ENCODE measurements at places on chromosomes 7 and 10. TPM values are rescaled to one million over a fixed set of nuclear protein-coding genes. Genes with fewer than 3 reads are reported as not detected.

GRCh38 chr7:136293272-136293671, 316.1 kb upstream of the MTPN start:
- no peak for DNase-seq

DNA sequence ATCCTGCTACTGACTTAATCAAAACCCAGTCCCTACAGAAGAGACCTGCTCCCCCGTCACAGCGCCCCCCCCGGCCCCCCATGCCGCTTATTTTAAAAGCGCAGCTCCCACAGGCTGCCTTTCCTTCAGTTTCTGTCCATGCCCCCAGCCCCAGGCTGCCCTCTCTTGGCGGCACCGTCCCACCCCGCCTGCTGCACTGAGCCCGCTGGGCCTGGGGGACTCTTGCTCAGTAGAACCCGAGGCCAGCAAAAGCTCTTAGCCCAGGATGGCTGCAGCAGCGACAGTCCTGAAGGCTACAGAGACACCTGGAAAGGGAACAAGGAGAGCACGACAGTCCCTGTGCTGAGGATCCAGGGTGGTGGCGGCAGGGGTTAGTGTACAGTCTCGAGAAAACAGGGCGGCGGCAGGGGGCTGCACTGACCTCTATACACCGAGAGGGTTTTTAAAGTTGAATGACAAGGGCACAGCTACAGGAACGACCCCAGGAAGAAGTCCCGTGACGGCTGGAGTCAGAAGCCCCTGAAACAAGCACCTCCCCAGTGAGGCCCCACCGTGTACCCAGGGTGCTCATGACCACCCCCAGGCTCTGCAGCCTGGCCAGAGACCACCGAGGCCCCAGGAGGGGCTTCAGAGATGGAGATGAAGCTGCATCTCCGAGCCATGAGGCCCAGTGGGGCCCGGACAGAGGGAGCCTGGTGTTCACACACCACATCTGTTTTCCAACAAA, 54.4 kb downstream of the ZRANB1 start:
- peak; percentile 26 for DNase-seq

The FFAR4 gene
- total RNA-seq = 2.7 TPM

- DNase-seq = no peak
Observed at GRCh38 chr7:3087243-3087755, 43.6 kb upstream of the CARD11 start.

The CC2D2B gene
- 0.39 TPM for total RNA-seq

DNA sequence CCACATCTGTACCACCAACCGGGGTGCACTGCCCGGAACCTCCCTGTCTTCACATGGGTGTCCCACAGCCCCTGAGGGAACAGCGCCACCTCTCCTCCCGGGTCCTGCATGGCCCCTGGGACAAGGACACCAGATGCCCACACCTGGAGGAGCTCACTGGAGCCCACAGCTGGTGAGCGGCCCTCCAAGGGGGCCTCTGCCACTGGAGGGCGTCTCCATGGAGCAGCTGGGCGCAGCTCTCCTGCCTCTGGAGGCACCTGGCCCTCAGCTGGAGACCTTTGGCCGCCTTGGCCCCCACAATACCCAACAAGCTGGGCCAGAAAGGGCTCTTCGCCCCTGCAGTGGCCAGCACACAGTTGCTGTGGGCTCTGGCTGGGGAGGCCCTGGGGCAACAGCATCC, 7.3 kb upstream of the NKX6-2 start:
- no peak for DNase-seq

The ZNF394 gene
- total RNA-seq = 29.6 TPM

DNA sequence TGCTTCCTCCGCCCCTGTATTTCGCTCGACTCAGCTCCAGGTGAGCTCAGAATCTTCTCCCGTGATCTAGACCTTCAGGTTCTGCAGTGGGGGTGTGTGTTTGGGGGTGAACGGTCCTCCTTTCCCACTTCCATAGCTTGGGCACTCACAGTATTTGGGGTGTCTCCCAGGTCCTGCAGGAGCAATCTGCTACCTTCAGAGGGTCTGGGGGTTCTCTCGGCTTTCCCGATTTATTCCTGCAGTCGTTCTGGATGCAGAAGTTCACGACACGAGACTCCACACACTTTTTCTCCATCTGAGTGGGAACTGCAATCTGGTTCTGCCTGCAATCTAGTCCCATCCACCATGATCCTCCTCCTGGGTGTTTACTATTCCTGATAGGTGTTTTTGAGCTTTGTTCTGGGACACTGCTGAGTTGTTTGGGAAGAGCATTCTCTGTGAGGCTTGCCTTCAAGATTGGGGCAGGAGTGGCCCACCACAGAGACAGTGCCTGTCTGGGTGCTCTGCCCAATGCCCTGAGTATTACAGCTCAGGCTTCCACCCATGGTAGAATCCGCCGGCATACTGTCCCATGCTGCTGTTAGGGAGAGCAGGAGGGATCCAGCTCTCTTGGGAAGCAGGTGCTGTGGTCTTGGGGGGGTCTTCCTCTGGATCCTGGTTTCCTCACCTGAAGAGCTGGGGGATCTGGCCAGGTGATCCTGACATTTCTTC, 29.8 kb downstream of the JAKMIP3 start:
- no peak for DNase-seq

GRCh38 chr10:75189266-75190096, 21.1 kb upstream of the VDAC2 start:
- DNase-seq = no peak

DNA sequence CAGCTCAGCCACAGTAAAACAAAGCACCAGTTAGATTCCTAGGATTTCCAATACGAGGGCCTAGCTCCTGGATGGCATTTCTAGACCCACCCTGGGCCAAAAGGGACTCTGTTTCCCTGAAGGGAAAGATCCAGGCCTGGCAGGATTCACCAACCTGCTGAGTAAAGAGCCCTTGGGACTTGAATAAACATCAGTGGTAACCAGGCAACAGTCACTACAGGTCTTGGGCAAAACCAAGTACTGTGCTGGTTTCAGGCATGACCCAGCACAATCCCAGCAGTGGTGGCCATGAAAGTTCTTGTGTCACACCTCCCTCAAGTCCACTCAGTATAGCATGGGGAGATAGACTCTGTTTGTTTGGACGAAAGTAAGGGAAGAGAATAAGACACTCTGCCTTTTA, 31.0 kb upstream of the STARD3NL start:
- no peak for DNase-seq

GRCh38 chr10:68550747-68551411, 9.3 kb upstream of the TET1 start:
- DNase-seq = peak; percentile 84

- no peak for DNase-seq
Observed at GRCh38 chr7:108308276-108308675, 148.0 kb downstream of the NRCAM start.

GRCh38 chr7:74084722-74085578, 1.3 kb downstream of the LIMK1 start:
- DNase-seq = no peak

The TMEM213 gene
- not detected for total RNA-seq

The CDHR1 gene
- 0.21 TPM for total RNA-seq

GRCh38 chr10:103692436-103692951, 162.9 kb downstream of the SH3PXD2A start:
- DNase-seq = no peak

The MRC1 gene
- total RNA-seq = 0.05 TPM

The AKR1C8 gene
- total RNA-seq = not detected

DNA sequence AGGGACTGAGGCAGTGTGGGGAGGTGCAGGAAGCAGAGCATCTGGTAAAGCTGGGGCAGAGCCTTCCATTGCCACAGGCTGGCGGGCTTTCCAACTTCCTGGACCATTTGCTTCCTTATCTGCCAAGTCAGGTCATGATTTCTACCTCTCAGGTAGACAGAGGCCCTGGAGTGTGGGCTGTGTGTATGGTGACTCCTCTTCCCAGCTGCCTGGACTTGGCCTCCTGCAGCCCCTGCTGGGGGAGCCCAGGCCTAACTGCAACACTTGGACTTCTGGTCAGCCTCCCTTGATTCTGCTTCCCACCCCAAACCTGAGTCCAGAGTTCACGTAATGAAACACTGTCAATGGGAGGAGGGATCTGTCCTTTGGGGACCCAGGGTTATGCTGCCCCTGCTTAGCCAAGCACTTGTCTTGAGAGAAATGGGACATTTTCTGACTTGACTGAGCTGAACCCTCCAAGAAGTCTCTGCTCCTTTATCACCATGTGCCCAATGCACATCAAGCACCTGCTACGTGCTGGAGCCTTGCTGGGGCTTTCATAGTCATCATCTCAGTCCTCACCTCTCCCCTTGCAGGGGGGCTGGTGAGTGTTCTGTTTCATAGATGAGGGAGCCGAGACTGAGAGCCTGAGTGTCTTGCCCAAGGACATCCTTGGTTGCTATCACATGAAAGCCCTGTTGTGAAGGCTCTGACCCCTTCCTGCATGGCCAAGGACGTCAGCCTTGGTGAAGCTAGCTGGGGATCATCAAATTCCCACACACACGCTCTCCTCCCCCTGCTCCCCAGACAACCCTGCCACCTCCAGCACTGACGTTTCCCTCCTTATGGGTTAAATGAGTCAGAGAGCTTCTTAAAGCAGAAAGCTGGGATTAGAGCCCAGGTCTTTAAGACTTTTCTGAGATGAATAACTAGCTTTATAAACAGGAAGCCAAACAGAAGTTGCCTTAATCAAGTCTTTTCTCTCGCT, 3.4 kb downstream of the CLEC2L start:
- no peak for DNase-seq

GRCh38 chr10:95423164-95424005, 132.6 kb upstream of the PDLIM1 start:
- DNase-seq = no peak

DNA sequence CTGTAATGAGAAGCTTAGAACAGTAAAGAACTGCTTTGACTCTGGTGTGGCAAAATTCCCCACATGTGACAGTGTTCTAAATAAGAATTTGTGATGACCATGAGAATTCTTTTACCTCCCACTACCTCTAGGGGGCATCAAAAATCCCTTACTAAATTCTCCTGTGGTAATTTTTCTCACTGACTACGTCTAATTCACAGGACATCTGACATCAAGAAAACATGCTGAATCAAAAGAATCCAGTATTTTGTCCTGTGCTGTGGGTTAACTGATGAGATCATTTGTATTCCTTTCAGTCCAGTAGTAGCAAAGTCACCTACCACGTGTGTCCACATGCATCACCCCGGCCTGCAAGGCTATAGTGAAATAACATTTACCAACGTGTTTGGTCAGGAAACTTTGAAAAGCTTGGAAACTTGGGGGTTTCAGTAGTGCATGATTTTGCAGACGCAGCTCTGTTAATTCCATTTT, 103.8 kb downstream of the ATE1 start:
- no peak for DNase-seq

The ARHGEF5 gene
- total RNA-seq = 21.4 TPM

DNA sequence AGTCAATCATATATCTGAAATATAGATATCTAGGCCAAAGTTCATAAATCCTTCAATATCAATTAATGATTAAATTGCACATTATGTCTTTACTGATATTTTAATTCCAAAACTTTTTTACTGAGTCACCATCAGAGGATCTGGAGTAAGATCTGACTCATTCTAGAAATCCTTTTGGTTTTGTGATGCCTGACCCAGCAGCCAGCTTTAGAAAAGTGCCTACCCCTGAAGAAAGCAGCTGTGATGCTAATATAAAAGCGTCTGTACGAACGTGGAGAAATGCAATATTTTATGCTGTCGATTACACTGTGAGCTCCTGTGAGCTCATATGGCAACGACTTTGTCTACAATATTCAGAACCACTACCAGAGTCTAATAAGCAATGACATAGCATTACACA, 142.5 kb upstream of the LRRTM3 start:
- no peak for DNase-seq

- no peak for DNase-seq
Observed at GRCh38 chr7:1197997-1198625, 34.6 kb upstream of the UNCX start.

- no peak for DNase-seq
Observed at GRCh38 chr10:88086187-88086960, 222.9 kb downstream of the PTEN start.

DNA sequence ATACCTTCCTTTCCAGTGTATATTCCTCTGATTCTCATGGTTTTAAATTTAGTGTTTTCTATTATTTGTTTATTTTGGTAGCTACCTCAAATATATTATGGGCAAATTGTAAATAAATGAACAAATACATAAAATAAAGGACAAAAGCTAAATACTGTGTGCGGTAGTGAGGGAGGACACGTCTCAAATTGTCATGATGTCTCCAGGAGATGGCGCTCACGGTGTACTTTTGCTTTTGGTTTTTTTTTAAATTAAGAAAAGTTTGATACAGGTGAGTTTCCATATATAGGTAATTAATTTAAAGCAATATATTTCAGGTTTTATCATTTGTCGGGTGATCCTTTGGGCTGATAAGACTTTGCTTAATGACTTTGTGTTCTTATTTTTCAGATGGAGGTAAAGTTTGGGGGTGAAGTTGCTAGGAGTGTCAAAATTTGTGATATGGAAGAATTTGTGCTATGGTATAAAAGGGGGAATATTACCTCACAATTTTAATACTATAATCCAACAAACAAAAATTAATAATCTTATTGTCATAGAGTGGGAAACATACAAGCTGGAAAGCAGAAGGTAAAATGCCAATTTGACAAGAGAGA, 68.4 kb upstream of the TMEM229A start:
- DNase-seq = no peak

- DNase-seq = no peak
Observed at GRCh38 chr10:17415046-17415658, 39.2 kb downstream of the ST8SIA6 start.

The SPDYE2 gene
- total RNA-seq = not detected

GRCh38 chr7:27183682-27184336, 1.2 kb downstream of the HOXA11 start:
- DNase-seq = no peak

DNA sequence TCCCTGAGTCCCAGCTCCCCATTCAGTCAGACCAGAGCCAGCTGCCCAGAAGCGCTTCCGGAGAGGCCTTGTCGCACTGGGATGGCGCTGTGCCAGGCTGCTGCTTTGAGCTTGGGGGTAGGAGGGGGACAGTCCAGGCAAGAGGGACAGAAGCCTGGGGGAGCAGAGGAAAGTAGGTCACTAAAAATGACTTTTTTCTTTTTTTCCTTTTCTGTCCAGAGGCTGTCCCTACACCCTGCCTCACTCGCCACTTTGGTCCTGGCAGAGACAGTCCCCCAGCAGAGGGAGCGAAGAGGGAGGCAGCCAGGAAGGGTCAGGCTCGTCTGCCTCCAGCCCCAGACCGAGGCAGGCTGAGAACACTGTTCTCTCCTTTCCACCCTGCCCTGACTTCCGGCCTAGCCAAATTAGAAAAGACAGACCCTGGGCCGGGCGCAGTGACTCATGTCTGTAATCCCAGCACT, 15.8 kb upstream of the TRIM8 start:
- no peak for DNase-seq

The PVRIG gene
- not detected for total RNA-seq

The CPA2 gene
- 27.6 TPM for total RNA-seq

- no peak for DNase-seq
Observed at GRCh38 chr10:79286318-79286951, 60.8 kb upstream of the PPIF start.

The VSTM4 gene
- total RNA-seq = not detected
